Mesendoderm (in vitro differentiated cells): ENCODE measurements at places on chromosomes 6 and 20.
A peak's percentile ranks its signal among the peaks of the same experiment; 100 is the strongest.

DNA sequence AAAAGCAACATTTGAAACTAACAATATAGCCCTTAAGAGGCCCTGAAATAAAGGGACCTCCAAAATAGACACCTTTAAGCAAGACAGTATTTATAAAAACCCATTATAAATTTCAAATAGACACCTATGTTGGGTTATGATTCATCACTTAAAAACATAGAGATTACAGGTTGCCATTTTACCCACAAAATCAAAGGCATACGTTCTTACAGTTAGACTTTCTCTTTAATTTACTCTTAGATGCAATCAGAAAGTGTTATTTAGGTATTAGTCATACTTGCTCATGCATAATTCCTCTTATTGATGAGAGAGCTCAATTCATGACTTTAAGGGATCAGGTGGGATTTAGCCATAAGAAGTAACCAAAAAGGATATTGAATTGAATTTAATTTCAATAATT, 51.5 kb upstream of the TMEM200A start:
- DNase-seq, result no peak

DNA sequence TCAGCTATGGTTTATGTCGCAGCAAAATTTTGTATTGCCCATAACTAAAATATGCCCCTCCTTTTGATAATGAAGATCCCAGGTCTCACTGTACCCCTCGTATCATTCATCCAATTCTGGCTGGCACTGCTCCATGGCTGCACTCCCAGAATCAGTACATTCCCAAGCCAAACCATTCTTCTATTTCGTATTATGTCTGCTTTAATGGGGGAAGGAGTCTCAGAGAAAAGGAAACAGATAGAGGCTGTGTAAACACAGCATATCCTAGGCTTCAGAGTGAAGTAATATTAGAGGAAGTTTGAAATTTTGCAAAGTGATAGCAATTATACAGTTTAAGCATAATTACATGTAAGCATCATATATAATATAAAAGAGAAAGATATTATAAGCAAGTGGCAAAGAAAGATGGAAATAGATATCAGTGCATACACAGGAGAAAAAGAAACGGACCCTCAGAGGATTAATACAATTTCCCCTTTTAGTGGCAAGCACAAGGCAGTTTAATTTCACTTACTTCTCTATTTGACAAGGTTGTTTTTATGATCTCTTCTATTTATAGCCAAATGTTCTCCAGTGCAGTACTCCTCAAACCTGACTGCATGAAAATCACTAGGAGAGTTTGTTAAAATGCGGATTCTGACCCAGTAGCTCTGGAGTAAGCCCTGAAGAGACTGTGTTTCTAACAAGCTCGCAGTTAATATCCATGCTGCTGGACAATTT, 56.5 kb upstream of the TENT5A start:
- no peak for DNase-seq

GRCh38 chr20:36830791-36831691, 44.9 kb upstream of the TLDC2 start:
- no peak for DNase-seq

DNA sequence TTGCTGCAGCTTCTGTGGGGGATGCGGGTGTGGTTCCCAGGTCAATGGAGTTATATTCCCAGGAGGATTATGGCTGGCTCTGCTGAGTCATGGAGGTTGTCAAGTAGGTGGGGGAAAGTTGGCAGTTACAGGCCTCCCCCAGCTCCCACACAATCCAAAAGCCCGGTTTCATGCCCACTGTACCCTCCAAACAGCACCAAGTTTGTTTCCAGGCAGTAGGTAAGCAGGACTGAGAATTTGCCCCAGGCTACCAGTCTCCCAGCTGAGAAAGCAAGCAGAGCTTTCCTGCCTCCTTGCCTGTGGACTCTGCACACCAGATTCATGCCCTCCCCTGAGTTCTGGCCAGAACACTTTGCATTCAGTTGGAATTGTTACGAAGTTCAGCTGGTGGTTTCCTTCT, 578.2 kb downstream of the MEI4 start:
- DNase-seq, result no peak

GRCh38 chr6:26044140-26045064, 42.8 kb upstream of the HFE start:
- no peak for DNase-seq

- no peak for DNase-seq
Measured at GRCh38 chr6:101851911-101852310, 458.4 kb downstream of the GRIK2 start.

DNA sequence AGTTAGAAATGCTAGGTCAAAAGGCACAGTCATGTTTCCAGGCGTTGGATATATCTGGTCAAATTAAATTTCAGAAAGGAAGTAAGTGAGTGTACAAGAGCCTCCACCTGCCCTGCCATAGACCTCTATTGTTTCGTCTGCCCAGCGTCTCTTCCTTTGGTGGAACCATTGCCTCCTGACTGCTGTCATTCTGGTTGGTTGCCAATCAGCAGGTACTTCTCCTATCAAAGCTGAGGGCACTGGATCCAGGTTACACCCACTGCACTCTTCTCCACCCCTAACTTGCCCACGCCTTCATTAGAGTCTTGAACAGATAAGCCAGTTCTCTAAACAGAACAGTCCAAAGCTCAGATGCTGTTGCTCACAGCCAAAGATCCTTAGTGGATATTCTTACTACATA, 2.6 kb upstream of the WFDC5 start:
- no peak for DNase-seq

- DNase-seq, result no peak
Measured at GRCh38 chr6:12869816-12870432, 153.4 kb downstream of the PHACTR1 start.

DNA sequence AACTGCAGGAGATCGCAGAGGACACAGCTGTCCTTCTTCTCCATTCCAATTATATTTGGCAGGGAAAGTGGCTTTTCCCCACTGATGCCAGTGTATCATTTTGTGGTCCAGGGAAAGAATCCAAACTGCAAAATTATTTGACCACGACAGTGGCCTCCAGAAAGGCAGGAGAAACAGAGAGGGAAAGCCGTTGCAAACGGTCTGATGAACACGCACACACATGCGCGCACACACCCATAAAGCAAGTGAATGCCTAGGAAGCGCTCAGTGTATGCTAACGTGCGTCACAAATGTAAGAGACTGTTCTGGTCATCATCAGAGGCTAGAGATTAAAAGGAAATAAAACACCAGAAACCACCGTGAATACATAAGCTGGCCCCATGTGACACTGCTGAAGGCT, 54.0 kb downstream of the NPEPL1 start:
- no peak for DNase-seq

GRCh38 chr6:143724876-143725275, 47.1 kb downstream of the PHACTR2 start:
- no peak for DNase-seq

- no peak for DNase-seq
Measured at GRCh38 chr6:129709196-129709768, 695 bp downstream of the ARHGAP18 start.

DNA sequence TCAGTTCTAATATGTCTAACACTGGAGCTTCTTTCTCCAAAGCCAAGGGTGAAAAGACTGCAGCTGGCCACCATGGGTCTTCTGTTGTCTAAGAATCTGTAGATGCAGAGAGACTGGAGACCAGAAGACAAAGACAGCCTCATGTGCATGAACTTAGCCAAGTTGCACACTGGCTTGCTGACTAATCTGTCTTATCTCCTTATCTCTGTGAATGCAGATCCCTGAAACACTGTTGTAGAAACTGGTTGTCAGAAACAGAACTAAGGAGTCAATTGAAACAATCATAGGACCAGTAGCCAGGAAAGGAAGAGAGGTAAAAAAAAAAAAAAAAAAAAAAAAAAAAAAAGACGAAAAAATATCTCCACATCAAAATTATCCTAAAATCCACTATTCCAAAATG, 109.7 kb downstream of the BFSP1 start:
- peak; percentile 21 for DNase-seq
